HCEC 1CT (cell line): ENCODE measurements at places on chromosomes 11 and 22.

DNA sequence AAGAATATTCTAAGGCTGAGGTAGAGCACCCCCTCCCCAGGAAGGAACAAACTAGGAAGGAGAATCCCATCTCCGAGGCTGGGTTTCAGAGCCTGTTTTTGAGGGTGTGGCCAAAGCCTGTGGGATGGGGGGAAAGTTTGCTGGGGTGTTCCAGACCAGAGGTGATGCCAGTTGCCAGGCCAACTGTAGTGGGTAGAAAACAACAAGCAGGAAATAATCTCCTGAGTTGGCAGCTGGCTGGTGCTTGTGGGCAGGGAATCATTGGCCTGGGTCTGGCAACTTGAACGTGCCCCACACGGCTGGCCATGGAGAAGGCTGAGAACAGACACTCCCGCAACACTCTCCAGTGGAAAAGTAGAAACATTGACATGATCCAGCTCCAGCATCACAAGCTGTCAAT, 385.6 kb downstream of the ETS1 start:
- no peak for DNase-seq

- DNase-seq = no peak
Observed at GRCh38 chr11:130846606-130847005, 69.7 kb downstream of the SNX19 start.

GRCh38 chr22:22974795-22975580, 87.4 kb downstream of the IGLL5 start:
- no peak for DNase-seq

GRCh38 chr11:100562128-100562527, 125.0 kb upstream of the ARHGAP42 start:
- peak; percentile 84 for DNase-seq

DNA sequence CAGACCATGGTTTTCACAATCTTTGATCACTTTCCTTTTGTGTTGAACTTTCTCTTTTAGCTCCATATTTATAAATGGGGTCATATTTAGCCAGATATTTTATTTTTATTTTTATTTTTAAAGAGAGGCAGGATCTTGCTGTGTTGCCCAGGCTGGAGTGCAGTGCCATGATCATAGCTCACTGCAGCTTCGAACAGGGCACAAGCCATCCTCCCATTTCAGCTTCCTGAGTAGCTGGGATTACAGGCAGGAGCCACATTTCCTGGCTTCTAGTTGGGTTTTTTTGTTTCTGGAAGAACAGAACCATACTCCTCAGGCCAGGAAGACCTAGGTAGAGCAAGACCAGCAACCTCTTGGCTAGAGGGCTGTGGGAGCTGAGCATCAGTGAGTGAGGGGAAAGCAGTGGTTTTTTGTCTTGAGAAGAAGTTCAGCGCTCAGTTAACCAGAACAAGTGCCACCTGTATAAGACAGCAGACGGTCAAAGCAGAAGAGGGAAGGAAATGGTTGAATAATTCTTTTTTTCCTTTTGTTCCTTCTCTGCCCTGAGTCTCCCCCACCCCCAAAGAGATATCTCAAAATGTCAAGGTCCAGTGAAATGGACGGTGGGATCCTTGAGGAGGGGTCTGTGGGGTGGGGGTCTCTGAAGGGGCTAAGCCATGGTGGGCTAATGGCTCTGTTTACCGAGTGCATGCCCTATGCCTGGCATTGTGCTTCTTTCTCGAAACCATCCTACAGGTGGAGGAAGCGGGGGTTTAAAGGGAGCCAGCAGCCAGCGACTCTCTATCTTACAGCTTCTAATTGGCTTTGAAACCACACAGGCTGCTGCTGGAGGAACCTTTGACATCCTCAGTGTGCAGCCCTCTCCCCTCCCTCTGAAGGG, 63.0 kb downstream of the PTPRJ start:
- DNase-seq = no peak

- DNase-seq = no peak
Observed at GRCh38 chr11:62918531-62918930, 2.6 kb downstream of the CHRM1 start.

DNA sequence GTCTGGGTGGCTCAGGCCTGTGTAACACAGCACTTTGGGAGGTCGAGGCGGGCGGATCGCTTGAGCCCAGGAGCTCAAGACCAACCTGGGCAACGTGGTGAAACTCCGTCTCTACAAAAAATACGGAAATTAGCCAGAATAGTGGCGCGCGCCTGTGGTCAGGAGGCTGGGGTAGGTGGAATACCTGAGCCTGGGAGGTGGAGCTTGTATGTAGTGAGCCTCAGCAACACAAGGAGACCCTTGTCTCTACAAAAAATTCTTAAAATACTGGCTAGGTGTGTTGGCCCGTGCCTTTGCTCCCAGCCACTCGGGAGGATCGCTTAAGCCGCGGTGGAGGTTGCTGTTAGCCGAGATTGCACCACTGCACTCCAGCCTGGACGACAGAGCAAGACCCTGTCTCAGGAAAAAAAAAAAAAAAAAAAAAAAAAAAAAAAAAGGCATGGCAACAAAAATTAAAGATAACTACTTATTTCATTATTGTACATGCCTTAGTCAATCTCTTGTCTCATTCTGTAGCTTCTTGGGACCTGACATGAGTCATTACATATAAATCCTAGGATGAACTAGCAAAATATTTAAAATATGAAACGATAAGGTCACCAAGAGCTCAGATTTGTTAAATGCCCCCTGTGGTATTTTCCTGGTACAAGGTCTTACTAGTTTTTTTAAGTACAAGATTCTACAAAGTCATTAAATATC, 1.1 kb downstream of the TAF1D start:
- peak; percentile 83 for DNase-seq

- DNase-seq = no peak
Observed at GRCh38 chr11:59862252-59862651, 4.0 kb downstream of the TCN1 start.

GRCh38 chr22:38317122-38317994, at the start of gene CSNK1E:
TSS of gene CSNK1E (minus strand) at chr22:38317433. CDS start at chr22:38314157, 3,276 bp downstream.
- DNase-seq = peak; percentile 67
